ENCODE measurements at places on chromosomes 12 and 14.

DNA sequence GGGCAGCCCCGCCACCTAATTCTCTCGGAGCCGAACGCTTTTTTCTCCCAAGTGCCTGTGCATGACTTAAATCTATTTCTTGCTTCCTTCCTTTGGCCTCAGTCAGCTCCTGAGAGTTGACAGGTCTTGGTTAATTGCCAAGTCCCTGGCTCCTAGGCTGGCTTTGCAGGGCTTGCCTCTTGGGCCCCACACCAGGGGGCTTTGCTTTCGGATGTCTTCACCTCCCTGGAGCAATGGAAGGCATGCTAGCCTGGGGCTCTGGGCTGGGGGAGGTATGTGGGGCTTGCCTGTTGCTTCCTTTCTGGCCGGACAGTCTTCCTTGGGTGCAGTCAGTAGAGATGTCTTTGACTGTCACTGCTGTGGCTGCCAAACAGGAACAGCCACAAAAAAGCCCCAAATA lies 2.2 kb upstream of the KRT80 start:
- DNase-seq: no peak

DNA sequence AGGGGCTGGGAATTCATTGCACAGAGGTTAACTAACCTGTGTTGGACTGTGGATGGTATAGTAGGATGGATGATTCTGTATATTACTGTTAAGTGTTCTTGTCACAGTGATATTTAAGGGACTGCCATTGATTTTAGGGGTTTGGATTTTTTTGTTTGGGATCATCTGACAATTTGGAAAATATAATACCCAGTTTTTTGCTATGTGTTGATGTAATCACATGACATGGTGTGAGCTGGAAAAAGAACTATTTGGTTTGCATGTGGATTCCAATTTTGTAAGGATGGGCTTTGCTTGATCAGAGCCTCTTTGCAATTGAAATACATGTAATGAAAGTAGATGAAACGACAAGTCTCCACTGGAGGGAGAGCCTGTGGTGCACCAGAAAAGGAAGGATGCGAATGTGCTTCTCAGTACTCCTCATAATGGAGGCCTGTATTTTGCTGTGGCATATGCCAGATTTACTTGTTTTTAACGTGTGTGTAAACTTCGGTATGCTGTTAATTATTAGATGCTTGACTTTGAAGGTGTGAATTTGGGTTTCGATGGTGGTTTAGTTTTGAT lies 2.7 kb downstream of the DYRK2 start:
- no peak for DNase-seq

DNA sequence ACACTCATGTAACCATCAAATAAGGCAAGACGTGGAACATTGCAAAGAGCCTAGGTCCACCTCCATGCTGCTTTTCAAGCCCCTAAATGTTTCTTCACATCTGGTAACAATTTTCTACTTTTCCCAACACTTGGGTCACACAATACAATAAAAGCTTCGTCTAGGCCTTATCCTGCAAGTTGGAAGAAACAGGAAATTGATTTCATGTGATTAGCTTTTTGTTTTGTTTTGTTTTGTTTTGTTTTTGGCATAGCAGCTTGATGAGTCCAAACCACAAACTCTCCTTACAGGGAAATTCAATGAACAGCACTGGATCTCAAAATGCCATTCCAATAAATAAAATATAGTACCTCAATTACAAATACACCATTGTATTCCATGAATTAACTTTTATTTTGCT lies 19.3 kb downstream of the TAS2R50 start:
- DNase-seq: no peak

- no peak for DNase-seq
These were observed 440.0 kb downstream of the SLC16A7 start for GRCh38 chr12:60035835-60036234.

DNA sequence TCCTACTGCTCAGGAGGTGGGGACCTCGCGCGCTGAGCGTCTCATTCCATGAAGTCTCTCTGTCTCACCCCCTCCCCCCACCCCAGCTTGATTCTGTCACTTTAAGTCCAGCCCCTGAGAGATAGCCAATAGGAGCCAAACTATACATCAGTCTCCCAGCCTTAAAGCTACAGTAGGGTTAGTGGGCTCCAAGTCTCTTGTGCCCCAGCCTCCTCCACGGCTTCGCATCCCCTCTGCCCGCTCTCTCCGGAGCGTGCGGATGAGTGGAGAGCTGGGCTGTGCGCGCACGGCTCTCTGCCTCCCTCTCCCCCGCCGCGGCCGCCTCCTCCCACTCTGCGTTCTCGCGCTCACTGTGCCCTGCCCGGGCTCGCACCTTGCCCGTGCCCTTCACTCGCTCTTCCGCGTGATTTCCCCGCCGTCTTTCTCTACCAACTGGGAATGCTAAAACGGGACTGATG lies at the start of gene ESRRB:
Gene ESRRB (plus strand): TSS at position 191 of the 458 bp plus-strand sequence. CDS start 265 bp downstream, at position 456.
- DNase-seq: peak; percentile 64

DNA sequence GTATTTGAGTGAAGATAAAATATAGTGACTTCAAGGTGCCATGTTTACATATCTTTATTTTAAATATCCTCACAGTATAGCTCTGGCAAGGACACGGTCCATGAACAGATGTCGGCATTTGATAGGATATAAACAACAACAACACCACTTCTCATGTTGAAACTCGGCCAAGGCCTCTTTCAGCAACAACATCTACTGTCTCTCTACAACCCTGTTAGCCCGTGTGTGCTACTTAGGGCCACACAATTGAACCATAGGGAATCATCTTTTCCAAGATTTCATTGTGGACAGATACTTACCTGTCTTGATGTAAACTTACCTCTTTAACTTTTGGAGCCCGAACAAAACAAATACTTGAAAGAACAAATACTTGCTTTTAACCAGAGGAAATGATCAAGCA lies 168.7 kb upstream of the SSTR1 start:
- DNase-seq: no peak

- DNase-seq: no peak
These were observed 6.0 kb downstream of the TMEM63C start for GRCh38 chr14:77187649-77188012.

GRCh38 chr12:5969974-5970690 lies 25.1 kb upstream of the ANO2 start:
- no peak for DNase-seq

DNA sequence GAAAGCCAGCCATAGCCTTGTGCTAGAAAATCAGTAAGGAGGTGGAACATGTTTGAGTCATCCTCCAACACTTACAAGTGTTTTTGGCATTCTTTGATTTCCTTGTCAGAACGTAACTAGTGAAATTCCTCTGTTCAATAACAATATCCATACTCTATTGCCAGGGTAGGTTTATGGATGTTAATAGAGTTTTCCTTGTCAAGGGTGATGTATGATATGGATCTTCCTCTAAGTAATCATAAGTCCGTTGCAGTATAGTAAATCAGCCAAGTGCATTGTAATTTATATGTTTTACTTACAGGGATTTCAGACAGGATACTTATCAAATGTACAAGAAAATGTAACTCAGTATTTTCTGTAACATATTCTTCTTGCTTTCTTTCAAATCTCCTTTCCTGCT lies 19.4 kb downstream of the NAV3 start:
- DNase-seq: no peak

DNA sequence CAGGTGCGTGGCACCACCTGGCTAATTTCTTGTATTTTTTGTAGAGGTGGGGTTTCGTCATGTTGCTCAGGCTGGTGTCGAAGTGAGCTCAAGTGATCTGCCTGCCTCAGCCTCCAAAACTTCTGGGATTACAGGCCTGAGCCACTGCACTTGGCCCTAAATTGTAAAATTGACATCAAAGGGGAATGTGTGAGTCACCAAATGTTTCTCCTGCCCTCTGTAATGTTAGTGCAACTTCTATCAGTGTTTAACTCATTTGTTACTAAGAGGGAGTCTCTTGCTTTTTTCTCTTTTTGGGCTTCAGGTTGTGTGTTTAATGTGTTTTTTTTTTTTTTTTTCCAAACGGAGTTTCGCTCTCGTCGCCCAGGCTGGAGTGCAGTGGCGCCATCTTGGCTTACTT lies 2.3 kb downstream of the TULP3 start:
- no peak for DNase-seq

GRCh38 chr14:45868863-45869262 lies 615.9 kb upstream of the MIS18BP1 start:
- DNase-seq: no peak

- DNase-seq: no peak
These were observed 22.9 kb upstream of the BCDIN3D start for GRCh38 chr12:49865782-49866135.

- no peak for DNase-seq
These were observed 8.7 kb upstream of the DCAF5 start for GRCh38 chr14:69161590-69161989.

DNA sequence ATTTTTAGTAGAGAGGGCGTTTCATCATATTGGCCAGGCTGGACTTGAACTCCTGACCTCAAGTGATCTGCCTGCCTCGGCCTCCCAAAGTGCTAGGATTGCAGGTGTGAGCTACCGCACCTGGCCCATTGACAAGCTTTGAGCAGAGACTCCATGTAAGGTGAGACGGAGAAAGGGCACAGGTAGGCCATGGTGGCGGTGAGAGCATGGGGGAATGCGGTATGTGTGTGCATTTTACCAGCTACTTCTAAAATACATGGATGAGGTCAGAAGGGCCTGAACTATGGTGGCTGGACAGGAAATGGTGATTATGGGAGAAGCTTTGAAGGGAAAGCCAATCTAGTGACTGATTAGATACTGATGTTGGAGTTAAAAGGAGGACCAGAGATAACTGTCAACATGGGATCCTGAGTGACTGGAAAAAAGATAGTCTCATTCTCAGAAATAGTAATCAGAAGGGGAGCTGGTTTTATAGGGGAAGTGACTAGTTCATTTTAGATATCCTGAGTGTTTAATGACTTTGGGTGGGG lies 21.9 kb upstream of the PTPRB start:
- DNase-seq: no peak

- no peak for DNase-seq
These were observed 34.6 kb upstream of the PYGL start for GRCh38 chr14:50978888-50979287.

DNA sequence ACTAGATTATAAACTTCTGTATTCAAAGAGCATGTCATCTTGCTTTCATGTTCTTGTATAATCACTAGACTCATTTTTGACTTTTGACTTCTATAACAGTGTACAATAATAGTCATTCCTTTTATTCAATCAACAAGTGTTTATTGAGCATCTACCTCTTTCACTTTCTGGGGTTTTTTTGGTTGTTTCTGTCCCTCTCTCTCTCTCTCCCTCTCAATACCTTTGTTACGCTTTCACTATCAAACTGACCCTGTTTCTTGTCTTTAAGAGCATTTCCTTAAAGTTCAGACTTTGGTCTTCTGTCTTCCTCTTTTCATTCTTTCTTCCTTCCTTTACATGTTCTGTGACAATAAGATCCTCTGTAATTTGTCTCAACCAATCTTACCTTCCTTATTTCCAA lies 49.5 kb downstream of the GPR137C start:
- no peak for DNase-seq

GRCh38 chr12:2930865-2931264 lies 28.3 kb upstream of the TEAD4 start:
- no peak for DNase-seq

DNA sequence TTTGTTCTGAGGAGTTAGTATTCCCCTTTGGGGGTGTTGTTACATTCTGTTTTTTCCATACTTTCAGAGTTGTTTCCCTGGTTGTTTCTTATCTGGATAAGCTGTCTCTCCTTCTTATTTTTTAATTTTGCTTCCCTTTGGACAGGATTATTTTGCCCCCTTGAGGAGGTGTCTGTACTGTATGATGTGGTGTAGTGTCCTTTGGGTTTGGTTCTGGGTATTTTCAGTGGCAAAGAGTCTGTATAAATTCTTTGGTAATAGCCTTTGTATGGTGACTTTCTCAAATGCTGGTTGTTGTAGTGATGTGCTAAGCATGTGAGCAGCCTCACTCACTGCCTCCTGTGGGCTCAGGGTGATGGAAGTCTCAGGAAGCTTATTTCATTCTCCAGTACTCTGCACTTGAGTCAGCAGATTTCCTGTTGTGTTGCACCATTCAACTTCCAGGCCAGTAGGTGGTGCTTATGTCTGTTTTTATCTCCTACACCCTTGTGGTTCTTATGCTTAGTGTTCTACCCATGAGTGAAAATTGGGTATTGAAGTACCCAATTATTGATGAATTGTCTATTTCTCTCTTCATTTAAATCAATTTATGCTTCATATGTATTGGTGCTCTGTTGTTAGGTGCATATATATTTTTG lies 103.3 kb upstream of the PMCH start:
- DNase-seq: peak; percentile 44

DNA sequence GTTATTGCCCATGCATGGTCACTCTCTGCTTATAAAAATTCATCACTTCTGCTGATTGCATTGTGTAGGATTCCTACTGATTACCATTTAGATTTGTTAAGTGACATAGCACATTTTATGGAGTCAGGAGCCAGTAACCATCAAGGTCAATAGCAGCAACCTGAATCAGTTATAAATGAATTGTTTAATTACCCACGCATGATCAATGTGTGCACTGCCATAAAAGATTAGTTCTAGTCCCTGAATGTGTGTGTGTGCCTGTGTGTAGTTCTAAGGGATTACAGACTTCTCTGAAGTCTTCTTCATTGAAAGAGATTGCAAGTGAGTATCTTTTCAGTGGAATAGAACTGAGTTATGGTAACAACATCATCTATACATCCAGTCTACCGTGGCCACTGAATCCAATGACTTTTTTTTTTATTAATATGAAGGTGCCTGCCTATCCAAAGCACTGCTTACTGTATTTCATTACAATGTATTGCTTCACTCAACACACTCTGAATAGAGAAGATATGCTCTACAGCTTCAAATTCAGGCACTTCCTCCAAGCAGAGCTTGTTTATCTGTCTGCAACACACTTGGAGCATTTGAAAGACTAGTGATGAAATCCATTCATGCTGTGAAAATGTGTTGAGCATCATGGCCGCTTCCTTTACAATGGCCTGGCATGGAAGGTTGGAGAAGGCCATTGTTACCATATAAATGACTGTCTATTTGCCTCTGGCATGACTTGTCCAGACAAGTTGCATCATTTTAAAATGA lies 381.7 kb downstream of the DIO2 start:
- no peak for DNase-seq
